ENCODE measurements at places on chromosomes 11 and 22.

DNA sequence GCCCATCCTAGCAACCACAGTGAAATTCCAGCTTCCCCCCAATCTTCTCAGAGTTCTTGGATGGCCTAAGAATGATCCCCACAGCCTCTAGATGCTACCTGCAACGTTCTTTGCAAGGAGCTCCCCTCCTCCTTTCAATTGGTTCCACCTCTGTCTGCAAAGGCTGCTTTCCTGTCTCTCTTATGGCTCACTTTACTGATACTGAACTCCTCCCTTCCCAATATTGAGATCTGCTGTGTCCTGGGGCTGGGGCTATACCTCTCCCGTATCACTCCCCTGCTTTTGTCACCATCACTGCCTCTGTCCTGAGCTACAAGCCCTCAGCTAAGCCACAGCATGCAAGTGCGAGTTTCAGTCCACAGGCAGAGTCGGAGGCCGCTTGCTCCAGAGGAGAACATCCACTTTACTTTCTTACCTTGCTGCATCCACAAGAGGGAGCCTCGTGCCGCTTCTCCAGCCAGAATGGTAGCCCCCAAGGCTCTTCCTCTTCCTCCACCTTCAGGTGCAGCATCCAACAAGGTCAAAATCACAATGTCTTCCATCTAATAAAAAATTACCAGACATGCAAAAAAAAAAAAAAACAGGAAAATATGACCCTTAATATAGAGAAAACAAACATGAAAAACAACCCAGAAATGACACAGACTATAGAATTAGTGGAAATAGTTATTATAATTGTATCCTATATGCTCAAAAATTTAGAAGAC is 48.6 kb upstream of the TMEM45B start:
- DNase-seq = no peak

- DNase-seq = no peak
These were observed 52.8 kb downstream of the MYH9 start for GRCh38 chr22:36334821-36335603.

DNA sequence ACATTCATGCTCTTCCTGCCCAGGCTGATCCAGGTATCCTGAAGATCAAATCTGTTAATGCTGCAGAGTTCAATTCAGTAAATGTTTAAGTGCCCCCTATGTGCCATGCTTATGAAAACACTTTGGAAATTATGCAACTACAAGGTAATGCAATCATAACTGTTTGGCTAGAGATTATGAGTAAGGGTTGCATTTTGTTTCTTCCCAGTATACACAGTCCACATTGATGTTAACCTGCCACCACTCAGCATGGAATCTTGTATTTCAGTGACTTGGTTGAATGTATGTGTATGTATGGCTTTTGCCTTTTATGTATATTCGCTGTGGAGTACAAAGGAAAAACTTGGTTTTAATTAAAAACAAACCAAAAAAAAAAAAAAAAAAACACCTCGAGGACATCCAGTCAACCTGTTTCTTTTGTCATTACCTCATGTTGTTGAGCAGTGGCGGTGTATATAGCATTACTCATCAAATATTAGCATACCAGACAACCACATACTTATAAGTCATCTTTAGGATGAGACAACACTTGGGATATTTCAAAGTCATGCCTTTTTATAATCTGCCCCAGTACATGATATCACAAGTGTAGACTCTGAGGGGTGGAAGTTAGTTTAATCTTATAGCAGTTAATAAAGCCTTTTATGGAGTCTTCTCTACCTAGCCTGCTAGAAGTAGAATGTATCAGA is 86.1 kb upstream of the HORMAD2 start:
- DNase-seq = no peak

DNA sequence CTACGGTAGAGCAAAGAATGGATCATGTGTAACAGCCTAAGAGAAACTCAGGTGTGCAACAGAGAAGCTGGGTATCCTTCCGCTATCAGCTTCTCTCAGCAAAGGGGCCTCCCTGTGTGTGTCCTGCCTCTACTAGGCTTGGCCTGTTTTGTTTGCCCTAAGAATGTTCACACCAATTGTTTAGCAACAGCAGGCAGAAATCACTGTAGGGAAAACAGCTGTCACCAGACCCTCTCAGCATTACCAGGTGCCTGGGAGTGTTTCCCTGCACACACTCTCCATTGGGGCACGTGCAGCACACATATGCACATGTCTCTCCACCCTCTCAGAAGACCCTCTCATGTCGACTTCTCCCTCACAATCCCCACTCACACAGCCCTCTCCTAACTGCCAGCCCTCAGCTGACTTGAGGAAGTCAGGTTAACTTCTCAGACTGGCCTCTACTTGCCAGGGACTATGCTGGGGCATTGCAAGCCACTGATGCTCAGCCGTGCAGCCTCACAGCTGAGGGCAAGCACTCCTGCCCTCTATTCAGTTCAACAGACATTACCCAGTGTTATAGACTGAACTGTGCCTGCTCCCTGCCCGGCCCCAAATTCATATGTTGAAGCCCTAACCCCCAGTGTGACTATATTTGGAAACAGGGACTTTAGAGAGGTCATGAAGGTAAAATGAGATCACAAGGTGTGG is 97.6 kb downstream of the TRIM29 start:
- DNase-seq = no peak

GRCh38 chr11:2248762-2249161 is 21.6 kb downstream of the ASCL2 start:
- no peak for DNase-seq

GRCh38 chr11:7536100-7536499 is 22.3 kb downstream of the PPFIBP2 start:
- no peak for DNase-seq

GRCh38 chr11:103633068-103633788 is 403.2 kb upstream of the DDI1 start:
- no peak for DNase-seq

GRCh38 chr11:127816962-127817361 is 770.4 kb downstream of the ETS1 start:
- DNase-seq = no peak

DNA sequence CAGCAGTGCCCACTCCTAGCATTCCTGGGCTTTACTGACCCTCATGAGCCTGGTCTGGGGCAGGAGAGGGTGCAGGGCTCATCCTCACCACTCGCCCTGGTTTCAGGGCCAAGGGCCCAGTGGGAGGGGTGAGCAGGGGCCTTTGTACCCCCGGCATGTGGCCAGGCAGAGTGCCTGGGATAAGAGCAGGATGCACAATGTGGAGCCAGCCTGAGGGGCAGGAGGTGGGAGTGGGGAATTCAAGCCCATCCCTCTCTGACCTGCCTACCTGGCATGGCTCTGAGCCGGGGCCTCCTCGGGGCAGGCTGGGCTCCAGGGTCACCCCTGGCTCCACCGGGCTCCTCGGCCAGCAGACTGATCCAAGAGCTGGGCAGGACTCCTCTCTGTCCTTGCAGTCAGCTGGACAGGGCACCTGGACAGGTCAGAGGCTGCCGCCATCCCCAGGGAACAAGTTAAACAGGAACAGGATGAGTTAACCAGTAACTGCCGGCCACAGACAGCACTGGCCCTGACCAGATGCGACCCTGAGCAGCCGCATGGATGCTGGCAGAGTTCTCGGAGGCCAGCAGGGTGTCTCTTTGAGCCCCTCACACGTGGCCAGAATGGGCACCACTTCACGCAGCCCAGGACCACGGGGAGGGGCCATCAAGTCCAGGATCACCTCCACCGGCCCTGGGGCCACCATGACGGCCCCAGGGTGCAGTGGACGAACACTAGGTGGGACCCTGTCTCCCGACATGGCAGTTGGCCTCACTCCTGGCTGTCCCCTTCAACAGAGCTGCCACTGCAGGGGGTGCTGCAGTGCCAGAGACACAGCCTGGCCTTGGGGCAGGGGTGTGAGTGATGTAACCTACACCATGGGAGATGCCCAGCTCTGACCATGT is 5.0 kb downstream of the SIGIRR start:
- no peak for DNase-seq

GRCh38 chr11:111652184-111652583 is 49.9 kb downstream of the SIK2 start:
- no peak for DNase-seq

DNA sequence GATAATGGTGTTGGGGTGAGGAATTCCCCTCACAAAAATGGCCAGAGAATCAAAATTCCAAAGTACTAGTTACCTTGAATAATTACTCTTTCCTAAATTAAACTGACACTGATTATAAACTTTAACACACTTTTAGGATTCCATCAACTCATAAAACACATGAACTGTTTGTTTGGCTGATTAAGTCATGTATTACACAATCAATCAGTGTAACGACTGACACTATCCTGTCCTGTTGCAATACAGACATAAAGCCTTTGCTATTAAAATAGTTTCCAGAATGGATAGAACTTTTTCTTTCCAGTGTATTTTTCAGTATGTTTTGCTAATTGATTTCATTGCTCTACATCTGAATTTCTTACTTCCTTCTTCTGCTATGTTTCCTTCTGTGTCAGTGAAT is 1709.4 kb upstream of the RAG2 start:
- no peak for DNase-seq

GRCh38 chr11:69301081-69301454 is 7.1 kb downstream of the MYEOV start:
- no peak for DNase-seq

GRCh38 chr22:50486561-50487289 is at the start of gene MIOX:
MIOX (plus strand) TSS chr22:50486859; CDS start chr22:50486898, 39 bp downstream.
- no peak for DNase-seq

GRCh38 chr22:48585916-48586798 is 1241.5 kb downstream of the BRD1 start:
- no peak for DNase-seq

GRCh38 chr11:69931994-69932910 is 113.0 kb upstream of the FGF3 start:
- DNase-seq = no peak

GRCh38 chr11:32139896-32140520 is 49.1 kb downstream of the RCN1 start:
- DNase-seq = no peak

GRCh38 chr22:46432164-46433068 is 96.9 kb downstream of the TRMU start:
- DNase-seq = no peak

DNA sequence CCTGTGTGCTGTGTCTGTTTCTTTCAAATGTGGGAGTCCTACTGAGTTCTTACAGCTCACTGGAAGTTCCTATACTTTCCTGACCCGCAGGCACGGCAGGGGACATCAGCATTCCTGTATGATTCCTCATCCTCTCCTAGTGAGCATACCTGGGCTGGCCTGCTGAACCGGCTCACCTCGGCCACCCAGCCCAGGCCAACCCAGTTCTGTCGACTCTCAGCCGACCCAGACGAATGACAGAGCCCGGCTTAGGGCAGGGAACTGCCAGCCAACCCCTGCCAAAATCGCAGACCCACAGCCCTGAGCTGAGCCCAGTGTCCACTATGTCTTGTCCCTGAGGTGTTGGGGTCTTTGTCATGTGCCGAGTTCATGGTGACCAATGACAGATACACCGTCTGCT is 339.7 kb downstream of the BRD1 start:
- no peak for DNase-seq

GRCh38 chr11:5123802-5124521 is 14.2 kb downstream of the OR52A5 start:
- peak; percentile 10 for DNase-seq

DNA sequence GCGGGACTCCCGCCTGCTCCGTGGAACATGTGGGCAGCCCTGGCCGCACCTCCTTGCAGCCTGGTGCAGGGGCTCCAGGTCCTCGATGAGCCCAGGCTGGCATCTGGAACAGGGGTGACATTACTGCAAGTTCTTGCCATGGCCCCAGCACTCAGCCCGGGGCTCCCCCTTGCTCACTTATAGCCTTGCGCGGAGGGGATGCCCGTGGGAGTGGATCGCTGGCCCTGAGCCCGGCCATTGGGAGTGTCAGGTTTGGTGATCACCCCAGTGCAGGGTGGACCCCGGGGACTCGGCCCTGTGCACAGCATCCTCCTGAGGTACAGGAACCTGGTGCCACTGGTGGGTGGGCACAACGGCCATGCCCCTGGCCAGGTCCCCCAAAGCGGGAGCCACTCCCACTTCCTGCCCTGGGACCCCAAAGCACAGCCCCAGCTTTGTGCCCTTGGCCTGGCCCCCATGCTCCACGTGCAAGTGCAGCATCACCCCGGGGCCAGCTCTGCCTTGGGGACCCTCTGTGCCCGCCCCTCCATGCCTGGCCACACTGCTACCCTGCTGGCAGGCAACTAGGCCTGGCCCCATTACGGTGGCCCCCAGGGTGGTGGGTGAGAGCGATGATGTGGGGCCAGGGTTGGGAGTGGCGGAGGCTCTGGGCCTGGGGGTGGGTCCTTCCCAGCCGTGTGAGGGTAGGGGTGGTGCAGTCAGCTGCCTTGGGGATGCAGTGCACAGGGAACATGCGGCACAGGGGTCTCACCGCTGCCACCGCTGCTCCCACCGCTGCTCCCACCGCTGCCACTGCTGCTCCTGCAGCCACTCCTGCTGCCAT is 439.8 kb downstream of the TBC1D22A start:
- DNase-seq = no peak

DNA sequence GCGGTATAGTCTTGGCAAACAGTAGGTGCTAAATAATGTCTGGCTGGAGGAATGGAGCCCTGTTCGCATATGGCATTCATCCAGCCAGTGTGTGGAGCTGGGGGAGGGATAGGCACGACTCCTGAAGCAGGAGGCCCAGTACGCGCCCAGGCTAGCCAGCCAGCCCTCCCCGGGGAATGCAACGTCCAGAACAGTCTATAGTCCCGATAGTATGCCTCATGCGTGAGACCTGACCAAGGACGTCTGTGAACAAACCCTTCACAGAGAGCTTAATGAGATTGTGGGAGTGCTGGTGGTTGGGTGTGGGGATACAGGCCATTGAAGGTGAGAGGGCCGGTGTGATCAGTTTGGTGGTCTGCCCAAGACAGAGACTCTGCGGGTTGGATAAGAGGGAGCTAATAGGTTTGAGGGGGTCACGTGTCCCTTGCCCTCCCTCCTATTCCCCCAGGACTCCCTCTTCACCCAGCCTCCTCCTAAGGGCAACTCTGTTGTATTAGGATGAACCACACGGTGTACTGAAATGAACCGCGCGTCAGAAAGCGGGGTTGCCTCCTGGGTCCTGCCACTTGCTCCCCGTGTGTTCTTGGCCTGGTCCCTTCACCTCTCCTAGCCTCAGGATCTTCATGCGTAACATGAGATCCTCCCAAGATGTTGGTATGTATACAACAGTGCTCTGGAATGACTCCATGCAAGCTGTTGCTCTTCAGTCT is 987 bp upstream of the GRIK4 start:
- no peak for DNase-seq

- no peak for DNase-seq
These were observed 31.3 kb downstream of the DAGLA start for GRCh38 chr11:61711498-61711897.

- no peak for DNase-seq
These were observed 157.9 kb upstream of the CARD18 start for GRCh38 chr11:105297463-105297862.
